ENCODE measurements at places on chromosomes 1 and 21.

GRCh38 chr1:113278371-113278770, 111.9 kb upstream of the MAGI3 start:
- DNase-seq: no peak

DNA sequence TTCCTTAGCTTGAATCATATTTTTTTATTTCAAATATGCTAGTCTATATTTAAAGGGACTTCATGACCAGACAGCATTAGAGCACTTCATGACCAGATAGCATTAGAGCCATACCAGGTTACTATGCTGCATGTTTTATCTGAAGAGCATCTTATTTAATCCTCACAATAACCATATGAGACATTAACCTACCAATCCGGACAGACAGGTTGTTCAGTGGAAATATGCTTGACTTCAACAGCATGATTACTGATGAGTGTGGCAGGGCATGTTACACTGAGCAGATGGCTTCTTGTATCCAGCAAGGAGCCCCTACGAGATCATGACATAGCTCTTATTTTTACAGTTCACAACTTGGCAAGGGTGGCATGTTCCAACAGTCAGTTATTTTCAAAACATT, 85.0 kb upstream of the KCTD3 start:
- no peak for DNase-seq

DNA sequence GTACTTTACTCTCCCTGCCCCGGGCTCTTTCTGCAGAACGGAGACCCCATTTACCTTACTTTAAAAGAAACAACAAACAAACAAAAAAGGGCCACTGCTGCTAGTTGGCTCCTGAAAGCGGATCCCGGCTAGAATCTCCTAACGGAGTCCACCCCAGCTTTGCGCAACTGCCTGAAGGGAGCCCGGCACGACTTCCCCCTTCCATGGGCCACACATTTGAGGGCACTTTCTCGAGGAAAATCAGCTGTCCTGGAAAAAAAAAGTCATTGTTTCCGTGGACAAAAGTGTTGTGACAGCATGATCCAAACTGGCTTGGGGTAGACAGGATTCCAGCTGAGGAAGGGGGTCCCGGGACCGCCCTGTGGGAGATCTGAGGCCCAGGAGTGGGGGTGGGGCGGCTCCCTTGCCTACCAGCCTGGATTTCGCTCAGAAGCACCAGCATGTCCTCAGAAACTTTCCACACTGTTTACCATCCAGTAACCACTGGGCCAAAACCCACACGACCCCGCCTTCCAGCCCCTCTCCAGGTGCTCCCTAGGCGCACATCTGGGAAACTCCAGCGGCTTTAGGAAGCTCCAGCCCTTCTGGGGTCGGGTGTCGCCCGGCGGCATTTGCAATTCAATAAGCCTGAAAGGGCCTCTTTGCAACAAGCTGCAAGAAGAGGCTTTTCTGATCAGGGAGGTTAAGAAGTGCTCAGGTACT, 4.8 kb downstream of the RIPK4 start:
- DNase-seq: no peak

DNA sequence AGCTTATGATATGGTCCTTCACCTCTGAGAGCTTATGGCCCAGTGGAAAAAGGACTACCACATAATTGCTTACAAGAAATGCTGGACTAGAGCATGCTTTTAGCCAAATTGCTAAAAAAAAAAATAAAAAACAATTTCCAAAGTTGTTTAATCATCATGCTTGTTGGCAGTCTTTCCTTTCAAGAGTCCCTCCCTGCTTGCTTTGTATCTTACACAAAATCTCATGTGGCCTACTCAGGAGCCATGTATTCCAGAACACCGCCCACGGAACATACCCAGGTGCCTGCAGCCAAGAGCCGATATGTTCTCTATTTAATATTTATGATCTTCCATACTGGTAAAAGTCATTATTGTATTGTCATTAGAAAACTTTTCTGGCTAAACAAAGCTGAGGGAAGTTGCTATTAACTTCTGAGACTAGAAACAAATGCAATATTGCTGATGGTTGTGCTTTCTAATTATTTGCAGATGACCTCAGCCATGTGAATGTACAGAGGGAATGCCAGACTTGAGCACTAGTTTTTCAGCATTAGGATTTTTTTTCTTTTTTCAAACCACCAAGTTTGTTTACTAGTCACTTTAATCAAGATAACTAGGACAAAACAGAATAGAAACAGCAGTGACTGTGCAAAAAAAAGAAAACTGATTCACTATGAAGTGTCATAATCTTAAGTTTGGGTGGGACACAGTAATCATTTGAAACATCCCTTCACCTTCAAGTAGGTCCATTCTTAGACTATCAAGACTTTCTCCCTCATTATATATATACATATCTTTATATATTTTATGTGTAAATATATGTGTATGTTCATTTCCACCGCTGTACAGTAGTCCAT, 129.3 kb upstream of the GORAB start:
- DNase-seq: no peak

DNA sequence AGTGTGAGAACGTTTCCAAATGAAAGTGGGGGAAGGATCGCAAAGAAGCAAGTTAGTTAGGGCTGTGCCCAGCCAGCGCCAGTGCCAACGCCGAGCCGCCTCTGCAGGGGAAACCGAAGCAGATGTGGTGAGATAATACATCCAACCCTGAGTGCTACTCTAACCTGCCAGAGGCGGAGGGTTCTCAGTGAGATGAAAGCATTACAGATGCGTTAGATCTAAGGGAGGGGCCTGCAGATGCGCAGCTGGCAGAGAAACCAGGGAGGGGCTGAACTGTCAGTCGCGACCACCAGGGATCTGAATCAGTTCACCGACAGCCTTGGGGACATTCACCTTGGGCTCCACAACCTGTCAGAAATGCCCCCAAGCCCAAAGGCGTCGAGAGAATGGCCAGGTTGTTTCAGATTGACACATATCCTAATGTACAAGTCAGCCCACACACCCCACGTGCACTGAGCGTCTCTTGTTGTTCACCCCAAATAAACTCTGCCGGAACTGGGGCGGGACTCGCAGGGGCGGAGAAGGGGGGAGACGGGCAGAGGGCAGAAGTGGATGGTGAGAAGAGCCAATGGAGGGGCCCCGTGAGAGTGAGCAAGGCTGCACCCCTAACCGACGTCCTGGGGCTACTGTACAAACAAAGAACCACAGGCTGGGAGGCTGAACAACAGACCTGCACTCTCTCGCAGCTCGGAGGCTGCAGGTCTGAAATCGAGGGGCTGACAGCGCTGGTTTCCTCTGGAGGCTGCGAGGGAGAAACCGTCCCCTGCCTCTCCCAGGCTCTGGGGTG, 8.7 kb upstream of the UMODL1 start:
- peak; percentile 46 for DNase-seq

- no peak for DNase-seq
Observed at GRCh38 chr1:67684526-67685066, 405 bp upstream of the GADD45A start.
